Lung (tissue), 17 donors: ENCODE measurements at places on chromosomes 1 and 21. TPM values are rescaled to one million over a fixed set of nuclear protein-coding genes. Genes with fewer than 3 reads are reported as not detected.

DNA sequence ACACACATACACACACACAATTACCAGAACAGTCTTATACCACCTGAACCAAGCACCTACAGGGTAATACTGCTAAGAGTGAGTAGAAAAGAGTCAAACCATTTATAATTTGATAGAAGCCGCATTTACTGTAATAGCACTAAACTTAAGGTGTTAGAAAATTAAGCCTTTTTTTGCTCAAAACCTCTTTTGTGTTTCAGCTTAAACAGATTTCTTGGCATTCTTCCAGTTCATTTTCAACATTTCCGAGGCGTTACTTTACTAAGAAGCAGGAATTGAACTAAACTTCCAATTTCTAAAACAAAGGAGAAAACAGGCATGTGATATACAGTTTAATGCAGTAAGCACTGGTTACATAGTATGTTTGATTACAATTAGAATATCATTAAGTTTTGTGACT is 387.2 kb downstream of the NCAM2 start:
- no peaks in the 10 kb centered on the region for H3K36me3 ChIP-seq
- no peak overlapping the region for H3K27ac ChIP-seq
- H3K4me3 ChIP-seq: no peak overlapping the region
- no peaks in the 10 kb centered on the region for H3K4me1 ChIP-seq

DNA sequence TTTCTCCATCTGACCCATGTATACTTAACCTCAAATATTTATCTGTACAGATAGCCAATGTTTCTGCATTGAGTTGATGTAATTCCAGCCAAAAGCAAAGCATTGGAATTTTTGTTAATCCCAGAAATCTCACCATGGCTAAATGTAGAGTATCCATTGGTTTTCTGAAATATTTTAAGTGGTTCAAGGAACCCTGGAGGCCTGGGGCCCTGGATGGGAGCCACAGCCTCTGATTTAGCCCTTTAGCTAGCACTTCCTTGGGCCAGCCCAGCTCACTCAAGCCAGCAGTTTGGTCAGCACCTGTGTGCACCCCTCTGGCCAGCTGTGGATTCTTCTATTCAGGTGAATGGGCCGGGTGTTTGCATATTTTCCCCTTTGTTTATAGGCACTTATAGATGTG is 18.8 kb upstream of the EPS8L3 start:
- no peak overlapping the region for H3K4me3 ChIP-seq
- no peaks in the 10 kb centered on the region for H3K36me3 ChIP-seq
- no peaks in the 10 kb centered on the region for H3K4me1 ChIP-seq
- peak; percentile 42 for DNase-seq

The TFF2 gene
- not detected for total RNA-seq

- peak; percentile 85 for DNase-seq
- no peak overlapping the region for H3K4me3 ChIP-seq
- H3K36me3 ChIP-seq: no peaks in the 10 kb centered on the region
- H3K27me3 ChIP-seq: no peaks in the 10 kb centered on the region
- H3K4me1 ChIP-seq: peaks cover 3% of the 10 kb centered on the region
- H3K27ac ChIP-seq: no peak overlapping the region
Measured at GRCh38 chr1:10943991-10944730, 68.3 kb upstream of the TARDBP start.

The C1QB gene
- total RNA-seq: 39.6 TPM

The TPTE gene
- total RNA-seq: not detected

The DYNLT5 gene
- 29.3 TPM for total RNA-seq

GRCh38 chr1:202158810-202159533 is 1.4 kb downstream of the PTPN7 start:
- H3K4me3 ChIP-seq: no peak overlapping the region
- no peak overlapping the region for H3K27ac ChIP-seq
- peaks cover 22% of the 10 kb centered on the region for H3K4me1 ChIP-seq
- no peak for DNase-seq

GRCh38 chr1:220711056-220711809 is 21.1 kb downstream of the C1orf115 start:
- H3K27me3 ChIP-seq: no peaks in the 10 kb centered on the region
- H3K36me3 ChIP-seq: no peaks in the 10 kb centered on the region
- no peak overlapping the region for H3K4me3 ChIP-seq
- peaks cover 9% of the 10 kb centered on the region for H3K4me1 ChIP-seq
- peak; percentile 68 for DNase-seq

DNA sequence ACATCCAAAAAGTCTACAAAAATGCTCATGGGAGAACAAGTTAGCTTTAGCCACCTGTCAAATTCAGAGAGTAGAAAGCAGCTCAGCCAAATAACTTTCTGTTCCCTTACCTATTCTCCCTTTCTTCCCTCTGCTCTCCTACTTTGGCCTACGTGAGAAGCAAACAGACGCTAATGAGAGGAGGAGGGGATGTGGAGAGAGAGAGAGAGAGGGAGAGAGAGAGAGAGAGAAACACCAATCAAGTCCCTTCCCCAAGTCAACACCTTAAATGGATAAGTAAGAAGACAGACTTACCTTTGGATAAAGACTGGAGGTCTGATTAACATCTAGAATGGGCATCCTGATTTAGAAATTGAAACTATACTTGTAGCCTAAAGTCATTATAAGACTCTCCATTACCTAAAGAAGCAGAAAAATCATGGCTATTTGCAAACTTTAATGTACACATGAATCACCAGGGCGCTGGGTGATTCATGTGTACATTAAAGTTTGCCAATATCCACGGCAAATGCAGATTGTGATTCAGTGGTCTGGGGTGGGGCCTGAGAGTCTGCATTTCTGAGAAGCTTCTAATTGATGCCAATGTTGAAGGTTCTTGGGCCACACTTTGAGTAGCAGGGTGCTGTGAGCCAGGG is 13.1 kb upstream of the DUSP12 start:
- no peak for DNase-seq
- no peaks in the 10 kb centered on the region for H3K4me1 ChIP-seq
- H3K27me3 ChIP-seq: no peaks in the 10 kb centered on the region
- no peaks in the 10 kb centered on the region for H3K36me3 ChIP-seq
- H3K27ac ChIP-seq: no peak overlapping the region

DNA sequence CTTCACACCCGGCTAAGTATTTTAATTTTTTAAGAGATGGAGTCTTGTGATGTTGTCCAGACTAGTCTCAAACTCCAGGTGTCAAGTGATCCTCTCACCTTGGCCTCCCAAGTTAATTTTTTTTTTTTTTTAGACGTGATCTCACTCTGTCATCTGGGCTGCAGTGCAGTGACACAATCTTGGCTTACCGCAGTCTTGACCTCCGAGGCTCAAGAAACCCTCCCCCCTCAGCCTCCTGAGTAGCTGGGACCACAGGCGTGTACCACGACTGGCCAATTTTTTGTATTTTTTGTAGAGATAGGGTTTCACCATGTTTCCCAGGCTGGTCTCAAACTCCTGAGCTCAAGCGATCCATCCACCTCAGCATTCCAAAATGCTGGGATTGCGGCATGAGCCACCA is 11.7 kb upstream of the IFNLR1 start:
- no peak for DNase-seq
- no peaks in the 10 kb centered on the region for H3K36me3 ChIP-seq
- no peak overlapping the region for H3K4me3 ChIP-seq
- no peak overlapping the region for H3K27ac ChIP-seq
- H3K27me3 ChIP-seq: no peaks in the 10 kb centered on the region
- peaks cover 5% of the 10 kb centered on the region for H3K4me1 ChIP-seq

The TRIM45 gene
- total RNA-seq: 3.1 TPM

The LCE2B gene
- total RNA-seq: not detected

DNA sequence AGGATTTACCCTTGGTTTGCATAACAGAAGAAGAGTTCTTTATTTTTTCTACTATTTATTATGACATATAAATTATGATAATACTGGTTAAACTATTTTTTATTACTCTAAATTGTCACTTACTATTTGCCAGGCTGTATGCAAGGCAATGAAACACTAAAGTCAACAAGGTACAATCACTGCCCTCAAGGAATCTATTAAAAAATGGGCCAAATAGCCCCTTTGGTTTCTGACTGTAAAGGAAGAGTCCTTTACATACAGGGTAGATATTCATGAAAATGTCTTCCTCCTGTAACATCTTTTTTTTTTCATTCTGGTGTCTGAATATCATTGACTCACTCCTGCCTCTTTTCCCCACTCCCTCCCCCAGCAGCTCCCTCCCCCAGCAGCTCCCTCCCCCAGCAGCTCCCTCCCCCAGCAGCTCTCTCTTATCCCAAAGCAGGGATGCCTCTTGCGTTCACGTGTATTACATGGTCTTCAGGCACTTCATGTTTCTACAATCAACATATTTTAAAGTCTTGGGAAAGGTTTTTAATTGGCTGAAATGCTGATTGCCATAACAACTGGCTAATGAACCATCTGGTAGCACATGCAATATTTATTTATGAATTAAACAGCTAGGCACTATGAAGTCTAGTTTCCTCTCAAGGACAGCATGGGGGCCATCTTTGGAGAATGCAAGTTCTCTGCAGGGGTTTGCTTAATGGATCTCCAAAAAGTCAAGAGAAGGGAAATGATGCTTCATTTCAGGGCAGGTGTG is 400.4 kb upstream of the PLXNA2 start:
- no peak overlapping the region for H3K4me3 ChIP-seq
- H3K36me3 ChIP-seq: no peaks in the 10 kb centered on the region
- peak; percentile 11 for DNase-seq
- H3K4me1 ChIP-seq: no peaks in the 10 kb centered on the region
- no peaks in the 10 kb centered on the region for H3K27me3 ChIP-seq

GRCh38 chr1:64518692-64519481 is 49.0 kb downstream of the CACHD1 start:
- no peak overlapping the region for H3K27ac ChIP-seq
- H3K4me1 ChIP-seq: peaks cover 33% of the 10 kb centered on the region
- no peak for DNase-seq
- H3K36me3 ChIP-seq: no peaks in the 10 kb centered on the region
- no peak overlapping the region for H3K4me3 ChIP-seq
- H3K27me3 ChIP-seq: no peaks in the 10 kb centered on the region

- no peak overlapping the region for H3K4me3 ChIP-seq
- H3K4me1 ChIP-seq: peaks cover under 1% of the 10 kb centered on the region
- H3K27me3 ChIP-seq: no peaks in the 10 kb centered on the region
- no peak for DNase-seq
- H3K36me3 ChIP-seq: no peaks in the 10 kb centered on the region
- no peak overlapping the region for H3K27ac ChIP-seq
Measured at GRCh38 chr1:89276690-89277089, 4.0 kb upstream of the GBP5 start.

DNA sequence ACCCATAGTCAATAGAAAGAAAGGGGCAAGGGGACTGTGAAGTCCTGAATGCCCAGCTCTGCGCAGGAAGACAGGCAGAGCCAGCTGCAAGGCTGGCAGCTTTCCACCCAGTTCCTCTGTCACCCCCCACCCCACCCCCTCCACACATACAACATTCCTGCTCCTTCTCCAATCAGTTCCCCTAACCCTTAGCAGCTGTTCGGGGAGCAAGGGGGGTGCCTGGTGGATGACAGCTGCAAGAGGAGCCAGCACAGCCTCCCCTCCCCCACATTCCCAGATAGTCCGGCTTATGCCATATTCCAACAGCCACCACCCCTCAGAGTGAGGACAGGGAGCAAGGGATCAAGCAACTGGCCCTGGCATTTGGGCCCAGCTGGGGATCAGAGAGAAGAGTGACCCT is 9.7 kb downstream of the ARHGEF2 start:
- H3K27me3 ChIP-seq: no peaks in the 10 kb centered on the region
- peak overlapping the region; percentile 82 for H3K27ac ChIP-seq
- no peak overlapping the region for H3K4me3 ChIP-seq
- peak; percentile 93 for DNase-seq
